ENCODE measurements at places on chromosomes 5 and 9. TPM values are rescaled to one million over a fixed set of nuclear protein-coding genes. Genes with fewer than 3 reads are reported as not detected.

DNA sequence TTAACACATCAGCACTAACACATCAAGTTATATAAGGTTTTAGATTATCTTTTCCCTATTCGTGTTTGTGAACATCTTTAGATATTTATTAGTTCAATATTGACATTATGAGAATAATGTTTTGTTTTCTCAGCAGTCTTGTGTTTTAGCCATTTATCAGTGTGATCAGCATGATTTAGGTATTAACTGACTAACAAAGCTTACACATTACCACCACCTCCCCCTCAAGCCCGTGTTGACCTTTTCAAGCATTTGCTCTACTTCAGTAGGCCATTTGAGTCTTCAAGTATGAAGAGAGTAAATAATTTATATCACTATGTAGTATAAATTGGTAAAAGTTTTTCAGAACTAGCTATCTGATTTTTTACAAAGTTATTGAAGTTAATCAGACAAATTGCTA lies 6.9 kb downstream of the PBX3 start:
- DNase-seq: no peak

- DNase-seq: no peak
Observed at GRCh38 chr5:116437351-116437705, 137.3 kb downstream of the SEMA6A start.

GRCh38 chr5:31407921-31408693 lies 123.8 kb downstream of the DROSHA start:
- no peak for DNase-seq

- no peak for DNase-seq
Observed at GRCh38 chr5:167816354-167816753, 475.1 kb upstream of the WWC1 start.

- DNase-seq: no peak
Observed at GRCh38 chr5:53161876-53162275, 52.3 kb upstream of the MOCS2 start.

Gene PLPP7
- polyA plus RNA-seq: 37.9 TPM

Gene SLC34A3
- polyA plus RNA-seq: not detected

All from muscle of arm (tissue), 14 donors.